Stimulated activated CD4-positive, alpha-beta T cell treated with anti-CD3 and anti-CD28 coated beads, Interleukin-4, amount 100 ng/mL, for 24 hours (primary cell): ENCODE measurements at places on chromosomes 6 and 20.

GRCh38 chr6:116059713-116060571, 749 bp downstream of the FRK start:
- no peak for DNase-seq

GRCh38 chr6:114718716-114719270, 376.0 kb upstream of the HS3ST5 start:
- DNase-seq, result no peak

GRCh38 chr6:137692806-137693205, 174.3 kb upstream of the TNFAIP3 start:
- no peak for DNase-seq

DNA sequence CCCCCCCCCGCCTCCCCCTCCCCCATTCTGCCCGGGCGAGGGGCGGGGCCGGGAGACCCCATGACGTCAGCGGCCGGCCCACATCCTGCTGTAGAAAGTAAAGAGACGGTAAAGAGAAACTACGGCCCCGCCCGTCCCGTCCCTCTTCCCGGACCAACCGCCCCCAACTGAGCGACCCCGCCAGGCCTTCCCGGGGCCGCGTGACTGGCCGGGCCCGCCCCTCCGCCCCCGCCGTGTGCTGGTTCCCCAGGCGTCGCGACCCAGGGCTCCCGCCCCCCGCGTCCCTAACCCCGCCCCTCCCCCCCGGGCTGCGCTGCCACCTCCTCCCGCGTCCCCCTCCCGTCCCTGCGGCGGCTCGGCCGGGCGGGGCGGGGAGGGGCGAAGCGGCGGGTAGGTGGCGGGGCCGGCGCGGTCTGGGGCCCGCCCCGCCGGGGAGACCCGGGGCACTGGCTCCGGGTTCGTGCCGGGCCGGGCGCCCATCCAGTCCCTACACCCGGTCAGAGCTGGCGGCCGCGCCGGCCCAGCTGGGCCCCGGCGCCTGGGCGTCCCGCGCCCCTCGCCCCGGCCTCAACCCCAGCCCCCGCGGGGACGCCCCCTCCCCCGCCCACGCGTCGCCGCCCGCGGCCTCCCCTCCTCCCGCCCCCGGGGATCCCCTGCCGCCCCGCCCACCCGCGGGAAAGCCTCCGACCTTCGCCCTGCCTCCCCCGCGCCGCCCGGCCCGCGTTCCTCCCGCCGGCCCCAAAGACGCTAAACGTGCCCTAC, 655 bp upstream of the HIVEP1 start:
- peak; percentile 96 for DNase-seq

GRCh38 chr20:41167481-41168253, 30.3 kb downstream of the PLCG1 start:
- no peak for DNase-seq

DNA sequence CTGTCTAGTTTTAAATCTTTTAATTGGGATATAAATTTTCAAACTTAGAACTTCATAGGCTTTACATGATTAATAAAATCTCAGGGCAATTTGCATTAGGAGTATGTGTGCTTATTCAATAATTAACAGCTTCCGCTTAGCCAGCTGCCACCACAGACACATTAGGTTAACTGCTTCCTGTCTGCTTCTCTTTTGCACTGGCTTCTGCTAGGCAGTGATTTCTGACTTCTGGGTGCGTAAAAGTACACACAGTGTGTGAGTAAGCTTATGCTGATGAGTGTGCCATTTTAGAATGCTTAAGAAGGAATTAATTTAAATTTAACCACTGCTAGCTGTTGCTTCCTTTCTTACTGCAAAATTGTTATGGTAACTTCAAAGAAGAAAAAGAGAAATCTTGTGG, 73.9 kb downstream of the F13A1 start:
- no peak for DNase-seq

- DNase-seq, result no peak
These were observed 83.9 kb downstream of the KHDRBS2 start for GRCh38 chr6:62202078-62202477.

DNA sequence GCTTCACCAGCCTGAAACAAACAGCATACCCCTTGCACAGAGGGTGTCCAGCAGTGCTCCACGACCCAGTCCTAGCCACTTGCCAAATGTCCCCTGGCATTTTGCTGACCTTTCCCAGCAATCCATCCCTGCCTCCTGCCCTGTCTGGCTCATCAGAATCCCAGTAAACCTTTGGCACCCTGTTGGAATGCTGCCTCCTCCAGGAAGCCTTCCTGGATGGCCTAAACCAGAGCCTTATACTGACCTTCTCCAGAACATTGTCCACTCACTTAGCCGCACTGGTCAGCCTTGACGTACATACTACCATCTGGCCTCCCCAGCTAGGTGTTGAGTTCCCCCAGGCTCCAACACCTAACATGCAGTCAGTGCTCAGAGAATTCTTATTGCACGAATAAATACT, 2.0 kb upstream of the PACSIN1 start:
- no peak for DNase-seq

GRCh38 chr20:46260480-46260879, 47.8 kb downstream of the CDH22 start:
- no peak for DNase-seq

- peak; percentile 16 for DNase-seq
These were observed 23.0 kb downstream of the MAP1LC3A start for GRCh38 chr20:34581341-34582184.

DNA sequence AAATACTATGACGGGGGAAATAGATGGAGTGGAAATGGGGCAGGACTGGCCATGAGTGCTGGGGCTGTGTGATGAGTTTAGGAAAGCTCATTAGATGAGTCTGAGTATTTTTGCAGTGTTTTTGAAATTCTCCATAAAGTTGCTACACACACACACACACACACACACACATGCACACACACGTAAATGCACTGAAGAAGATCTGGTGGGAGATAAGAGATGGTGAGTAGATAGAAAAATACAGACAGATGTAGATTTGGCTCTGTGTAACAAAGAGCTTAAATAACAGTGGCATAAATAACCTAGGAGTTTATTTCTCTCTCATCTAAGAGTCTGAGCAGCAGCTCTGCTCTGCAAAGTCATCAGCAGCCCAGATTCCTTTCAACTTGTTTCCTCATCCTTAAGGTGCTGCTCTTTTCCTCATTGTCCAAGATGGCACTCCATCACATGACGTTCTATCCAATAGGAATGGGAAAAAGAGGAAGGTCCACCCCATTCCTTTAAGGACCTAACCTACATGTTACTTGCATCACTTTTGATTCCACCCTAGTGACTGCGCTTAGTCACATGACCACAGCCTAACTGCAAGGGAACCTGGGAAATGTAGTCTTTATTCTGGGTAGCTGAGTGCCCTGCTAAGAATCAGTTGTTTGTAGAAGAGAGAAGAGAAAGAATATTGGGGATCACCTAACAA, 76.4 kb downstream of the EYA2 start:
- no peak for DNase-seq

GRCh38 chr20:58235010-58235409, 6.6 kb upstream of the ANKRD60 start:
- no peak for DNase-seq

GRCh38 chr6:71290611-71291010, 2.0 kb downstream of the OGFRL1 start:
- no peak for DNase-seq

DNA sequence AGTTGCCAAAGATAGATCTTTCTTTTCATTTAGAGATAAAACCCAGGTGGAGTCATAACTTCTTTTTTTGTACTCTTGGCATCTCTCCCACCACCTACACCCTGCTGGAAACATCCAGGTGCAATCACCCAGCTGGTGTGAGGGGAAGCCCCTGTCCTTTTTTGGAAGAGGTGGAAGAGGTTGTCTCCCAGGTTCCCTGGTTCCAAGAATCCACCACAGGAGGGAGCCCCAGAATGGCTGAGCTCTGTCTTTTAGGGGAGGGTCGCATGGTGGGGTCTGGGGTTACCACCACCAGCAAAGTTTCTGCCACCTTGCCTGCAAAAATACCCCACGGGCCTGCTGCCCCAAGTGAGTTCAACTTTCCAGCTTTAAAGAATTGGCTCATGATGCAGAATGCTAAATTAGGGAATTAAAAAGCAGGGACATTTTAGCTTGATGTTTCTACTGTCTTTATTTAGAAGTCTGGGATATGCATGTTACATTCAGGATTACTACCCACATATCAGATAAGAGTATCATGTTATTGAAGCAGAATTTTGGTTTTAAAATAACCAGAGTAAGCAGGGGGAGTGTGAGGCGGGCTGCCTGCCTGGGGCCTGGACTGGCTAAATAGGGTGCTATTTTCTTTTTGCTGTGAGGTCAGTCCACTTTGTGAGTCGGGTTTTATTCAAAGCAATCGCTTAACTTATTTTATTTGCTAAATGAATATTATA, 11.0 kb downstream of the SMOC2 start:
- DNase-seq, result no peak

- no peak for DNase-seq
These were observed 16.2 kb downstream of the FOXC1 start for GRCh38 chr6:1625794-1626435.

- DNase-seq, result no peak
These were observed 158.8 kb downstream of the DST start for GRCh38 chr6:56483929-56484328.

DNA sequence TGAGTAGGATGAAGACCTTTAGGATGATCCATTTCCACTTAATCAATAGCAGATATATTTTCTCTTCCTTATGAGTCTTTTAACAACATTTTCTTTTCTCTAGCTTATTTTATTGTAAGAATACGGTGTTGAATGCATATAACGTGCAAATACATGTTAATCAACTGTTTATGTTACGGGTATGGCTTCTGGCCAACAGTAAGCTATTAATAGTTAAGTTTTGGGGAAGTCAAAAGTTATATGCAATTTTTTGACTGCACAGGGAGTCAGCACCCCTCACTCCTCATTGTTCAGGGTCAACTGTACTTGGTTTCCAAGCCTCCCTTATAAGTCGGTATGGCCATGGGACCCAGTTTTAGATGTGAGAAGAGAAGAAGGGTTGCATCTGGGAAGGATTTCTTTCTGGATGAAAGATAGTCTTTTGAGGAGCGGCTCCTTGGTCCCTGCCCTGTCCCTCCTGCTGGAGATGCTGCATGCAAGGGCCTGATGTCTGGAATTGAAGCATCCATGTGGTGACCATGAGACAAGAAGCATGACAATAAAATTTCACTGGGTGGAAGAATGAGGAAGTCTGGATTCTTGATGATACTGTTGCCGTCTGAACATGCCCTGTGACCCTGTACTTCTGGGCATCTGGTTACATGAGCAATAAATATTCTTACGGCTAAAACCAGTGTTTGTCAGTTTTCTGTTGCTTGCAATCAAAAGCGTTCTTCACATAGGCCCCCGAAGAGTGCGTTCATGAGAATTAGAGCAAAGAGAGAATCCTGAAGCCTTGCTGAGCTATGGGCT, 194.7 kb upstream of the PMEPA1 start:
- no peak for DNase-seq

GRCh38 chr6:42301986-42302385, 84.3 kb upstream of the MRPS10 start:
- no peak for DNase-seq

DNA sequence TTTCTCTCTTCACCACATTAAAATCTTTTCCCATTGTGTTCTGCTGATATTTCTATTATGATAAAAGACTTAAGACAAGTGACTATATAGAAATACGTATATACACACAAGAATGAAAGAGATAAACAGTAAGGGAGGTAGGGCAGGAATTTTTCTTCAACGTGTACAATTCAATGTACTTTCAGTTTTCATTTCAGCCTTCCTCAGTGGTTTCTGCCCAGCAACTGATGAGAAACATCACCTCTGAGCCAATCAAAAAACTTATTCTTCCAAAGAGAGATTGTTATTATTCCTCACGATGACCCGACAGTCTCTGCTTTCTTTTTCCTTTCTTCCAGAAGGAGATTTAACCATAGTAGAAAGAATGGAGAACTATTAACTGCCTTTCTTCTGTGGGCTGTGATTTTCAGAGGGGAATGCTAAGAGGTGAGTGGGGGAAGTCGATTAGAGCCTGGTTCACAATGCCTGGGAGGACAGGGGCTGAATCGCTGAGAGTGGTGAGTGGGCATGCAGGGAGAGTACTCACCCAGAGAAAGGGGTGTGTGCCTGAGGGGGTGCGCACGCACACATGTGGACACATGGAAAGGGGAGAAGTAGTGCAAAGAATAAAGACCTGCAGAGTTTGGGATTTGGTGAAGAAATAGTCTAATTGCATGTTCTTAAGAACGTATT, at the start of gene BTN3A1:
Gene BTN3A1 (plus strand): TSS at position 289 of the 672 bp plus-strand sequence. CDS start 3,289 bp downstream, outside the sequence.
- DNase-seq, result peak; percentile 76
